ENCODE measurements at places on chromosomes 13 and 19.
A peak's percentile ranks its signal among the peaks of the same experiment; 100 is the strongest.

GRCh38 chr19:21233691-21234090 lies 91.9 kb downstream of the ZNF431 start:
- DNase-seq = no peak

- DNase-seq = peak; percentile 9
These were observed 55.1 kb downstream of the GPR180 start for GRCh38 chr13:94656766-94657165.

- DNase-seq = no peak
These were observed 14.3 kb upstream of the HNRNPUL1 start for GRCh38 chr19:41249707-41250423.

- DNase-seq = no peak
These were observed 86.6 kb upstream of the POSTN start for GRCh38 chr13:37685206-37685605.

GRCh38 chr13:19772306-19772705 lies 10.4 kb downstream of the PSPC1 start:
- no peak for DNase-seq

DNA sequence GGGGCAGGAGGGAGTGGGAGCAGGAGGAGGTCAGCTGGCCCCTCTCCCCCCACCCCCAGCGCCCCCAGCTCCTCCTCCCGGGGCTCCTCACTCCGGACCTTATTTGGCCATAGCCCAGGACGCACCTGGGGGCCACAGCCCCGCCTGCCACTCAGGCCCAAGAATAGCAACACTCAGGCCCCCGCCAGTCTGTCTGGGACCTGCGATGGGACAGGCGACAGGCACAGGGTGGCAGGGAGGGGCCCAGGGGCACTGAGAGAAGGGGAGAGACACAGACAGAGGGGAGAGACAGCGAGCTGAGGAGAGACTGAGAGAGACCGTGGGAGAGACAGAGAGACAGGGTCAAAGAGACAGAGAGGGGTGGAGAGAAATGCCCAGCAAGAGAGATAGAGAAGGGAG lies 10.2 kb downstream of the JOSD2 start:
- no peak for DNase-seq

DNA sequence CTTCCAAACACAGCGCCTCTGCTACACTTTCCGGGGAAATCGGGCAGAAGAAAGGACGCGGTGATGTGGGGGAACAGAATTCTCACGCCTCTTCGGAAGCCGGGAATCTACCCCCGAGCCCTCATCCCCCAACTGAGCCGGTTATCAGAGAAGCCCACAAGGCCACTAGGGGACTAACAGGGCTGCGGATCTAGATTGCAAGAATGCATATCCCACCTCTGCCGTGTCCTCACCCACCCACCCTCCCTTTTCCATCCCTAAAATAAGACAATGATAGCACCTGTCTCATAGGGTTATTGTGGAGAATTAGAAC lies 1.1 kb downstream of the IGFLR1 start:
- no peak for DNase-seq

- DNase-seq = no peak
These were observed 78.5 kb downstream of the STARD13 start for GRCh38 chr13:33206945-33207614.

GRCh38 chr19:49455773-49456172 lies 2.7 kb downstream of the ALDH16A1 start:
- DNase-seq = no peak

DNA sequence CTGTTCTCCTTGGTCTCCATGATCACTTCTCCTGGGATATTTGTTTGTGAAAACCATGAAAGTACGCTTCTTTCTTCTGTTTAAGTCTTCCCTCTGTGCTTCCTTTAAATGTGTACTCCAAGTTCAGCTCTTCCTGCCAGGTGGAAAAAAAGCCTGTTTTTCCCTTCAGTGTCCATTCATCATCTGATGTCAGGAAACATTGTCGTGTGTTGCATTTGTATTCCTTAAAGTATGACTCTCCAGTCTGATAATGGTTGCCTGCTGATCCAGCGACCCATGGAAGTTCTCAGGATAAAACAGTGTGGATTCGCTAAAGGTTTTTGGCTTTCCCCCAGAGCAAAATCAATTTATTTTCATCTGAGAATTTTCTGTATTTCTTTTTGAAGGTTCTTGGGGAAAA lies 22.3 kb downstream of the SACS start:
- no peak for DNase-seq

DNA sequence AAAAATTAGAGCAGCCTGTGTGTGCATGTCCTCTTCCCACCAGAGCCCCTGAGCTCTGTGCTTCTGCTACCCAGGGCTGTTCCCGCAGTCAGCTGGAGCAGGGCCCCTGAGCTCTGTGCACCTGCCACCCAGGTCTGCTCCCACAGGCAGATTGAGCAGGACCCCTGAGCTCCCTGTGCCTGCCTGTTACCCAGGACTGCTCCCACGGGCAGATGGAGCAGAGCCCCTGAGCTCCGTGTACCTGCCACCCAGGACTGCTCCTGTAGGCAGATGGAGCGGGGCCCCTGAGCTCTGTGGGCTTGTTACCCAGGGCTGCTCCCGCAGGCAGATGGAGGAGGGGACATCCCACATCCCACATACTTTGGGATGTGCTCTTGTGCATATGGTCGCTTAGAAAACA lies 186.8 kb upstream of the SOX1 start:
- no peak for DNase-seq

GRCh38 chr19:45878043-45878794 lies 7.7 kb downstream of the IRF2BP1 start:
- DNase-seq = no peak

DNA sequence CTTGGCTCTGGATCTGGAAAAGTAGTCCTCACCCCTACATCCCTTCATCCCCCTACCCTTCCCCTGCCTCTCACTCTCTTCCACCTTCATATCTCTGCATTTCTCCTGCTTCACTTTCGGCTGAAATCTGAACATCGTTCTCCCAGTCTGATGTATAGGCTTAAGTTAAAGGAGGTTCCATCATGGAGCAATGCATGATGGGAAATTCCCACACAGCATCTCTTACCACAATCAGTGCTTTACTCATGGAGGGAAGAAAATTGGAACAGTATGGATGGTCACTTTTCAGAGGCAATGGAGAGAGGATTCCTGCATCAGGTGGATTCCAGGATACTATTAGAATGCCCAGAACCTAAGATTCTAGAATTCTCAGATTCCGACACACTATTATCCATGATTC lies 6.1 kb upstream of the KLK8 start:
- no peak for DNase-seq

- DNase-seq = no peak
These were observed 5.0 kb downstream of the JAK3 start for GRCh38 chr19:17842663-17843291.

GRCh38 chr19:31511098-31511497 lies 161.9 kb upstream of the TSHZ3 start:
- DNase-seq = no peak

GRCh38 chr19:11663181-11663591 lies 65.9 kb downstream of the ZNF627 start:
- no peak for DNase-seq

DNA sequence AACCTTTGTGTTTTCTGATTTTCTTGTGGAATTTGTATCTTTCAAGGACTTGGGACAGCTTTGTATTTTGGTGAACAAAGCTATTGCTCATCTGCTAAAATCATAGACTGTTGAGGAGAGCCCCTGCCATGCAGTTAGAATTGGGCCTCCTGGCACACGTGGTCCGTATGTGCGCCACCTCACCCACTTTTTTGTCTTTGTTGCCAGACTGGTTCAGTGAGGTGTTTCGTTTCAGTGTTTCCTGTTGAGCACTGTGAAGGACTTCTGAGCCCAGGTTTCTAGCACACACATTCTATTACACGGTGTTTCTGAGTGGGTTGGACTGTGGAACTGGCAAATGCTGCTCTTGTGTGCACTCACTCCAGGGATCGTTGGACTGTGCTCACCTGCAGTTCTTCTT lies 37.6 kb upstream of the RNF113B start:
- DNase-seq = no peak
